H7 (cell line): ENCODE measurements at places on chromosomes 2 and 18.

GRCh38 chr2:154264024-154264423 lies 392.3 kb downstream of the GALNT13 start:
- no peak for DNase-seq

GRCh38 chr2:27705851-27706622 lies 42.3 kb downstream of the SLC4A1AP start:
- DNase-seq = no peak

DNA sequence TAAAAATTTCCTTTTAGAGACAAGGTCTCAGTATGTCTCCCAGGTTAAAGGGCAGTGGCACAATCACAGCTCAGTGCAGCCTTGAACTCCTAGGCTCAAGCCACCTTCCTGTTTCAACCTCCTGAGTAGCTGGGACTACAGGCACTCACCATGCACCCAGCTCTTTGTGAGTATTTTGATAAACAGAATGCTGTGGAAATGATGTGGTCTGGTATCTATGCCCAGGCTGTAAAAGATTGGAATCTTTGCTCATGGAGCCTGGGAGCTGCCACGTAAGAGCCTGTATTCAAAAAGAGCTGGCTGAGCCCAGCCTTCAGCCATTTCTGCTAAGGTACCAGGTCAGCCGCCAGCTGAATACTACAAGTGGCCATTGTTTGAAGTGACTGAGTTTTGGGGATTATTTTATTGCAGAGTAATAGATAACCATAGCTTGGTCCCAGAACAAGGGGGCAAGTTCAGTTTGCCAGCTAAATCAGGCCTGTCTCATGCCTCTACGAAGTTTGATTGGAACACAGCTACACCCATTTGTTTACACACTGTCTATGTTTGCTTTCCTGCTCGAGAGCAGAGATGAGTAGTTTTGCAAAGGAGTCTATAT lies 21.3 kb upstream of the ARL5A start:
- DNase-seq = no peak

DNA sequence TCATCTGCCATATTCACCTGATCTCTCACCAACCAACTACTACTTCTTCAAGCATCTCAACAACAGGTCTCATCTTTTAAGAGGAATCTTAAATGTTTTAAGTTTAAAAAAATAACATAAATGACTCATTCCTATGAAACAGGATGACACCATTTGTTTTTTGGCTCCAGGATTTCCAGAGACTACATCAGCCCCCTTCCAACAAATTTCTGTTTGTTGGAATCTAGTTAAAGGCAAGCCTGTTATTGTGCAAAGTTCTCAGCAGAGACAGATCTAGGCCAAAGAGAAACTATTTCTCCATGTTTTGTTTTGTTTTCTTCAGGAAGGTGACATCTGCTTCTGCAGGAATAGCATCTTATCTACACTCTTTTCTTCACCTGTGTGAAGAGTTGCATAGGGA lies 204.8 kb upstream of the SH3BP4 start:
- no peak for DNase-seq

DNA sequence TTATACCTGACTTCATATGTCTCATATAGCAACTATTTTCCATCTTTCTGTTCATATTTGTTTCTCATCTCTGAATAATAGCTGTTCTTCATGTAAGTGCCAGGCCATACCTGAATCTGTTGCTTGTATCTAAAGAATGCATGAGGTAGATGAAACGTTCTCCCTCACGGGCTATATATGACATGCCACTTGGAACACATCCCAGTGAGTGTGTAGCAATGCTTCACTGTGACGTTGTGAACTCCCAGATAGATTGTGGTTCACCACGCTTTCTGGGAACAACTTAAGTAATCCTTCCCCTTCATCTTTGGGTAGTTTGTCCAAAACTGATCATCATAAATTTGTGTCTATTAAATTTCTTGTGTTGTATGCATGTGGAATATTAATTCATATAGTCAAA lies 60.1 kb downstream of the RDH14 start:
- no peak for DNase-seq
